LHCN-M2 (cell line): ENCODE measurements at places on chromosomes 7 and 10. TPM values are rescaled to one million over a fixed set of nuclear protein-coding genes. Genes with fewer than 3 reads are reported as not detected.

DNA sequence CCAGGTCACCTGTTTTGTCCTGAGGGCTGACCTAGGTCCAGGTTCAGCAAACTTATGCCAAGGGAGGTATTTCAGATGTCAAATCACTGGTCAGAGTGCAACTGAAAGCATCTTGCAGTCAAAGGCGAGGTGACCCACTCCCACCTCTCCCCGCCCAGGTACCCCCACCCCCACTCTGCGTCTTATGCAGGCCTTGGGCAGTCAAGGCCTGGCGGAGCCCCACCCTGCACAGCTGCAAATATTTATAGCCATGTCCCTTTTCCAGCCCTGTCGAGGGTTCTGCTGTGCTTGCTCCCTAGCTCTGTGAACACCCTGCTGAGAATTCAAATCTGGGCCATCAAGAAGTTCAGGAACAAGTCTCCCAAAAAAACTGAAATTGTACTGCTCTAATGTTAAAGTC lies 40.6 kb upstream of the BMPR1A start:
- DNase-seq: no peak

GRCh38 chr7:110881721-110882120 lies 209.2 kb upstream of the LRRN3 start:
- peak; percentile 1 for DNase-seq

DNA sequence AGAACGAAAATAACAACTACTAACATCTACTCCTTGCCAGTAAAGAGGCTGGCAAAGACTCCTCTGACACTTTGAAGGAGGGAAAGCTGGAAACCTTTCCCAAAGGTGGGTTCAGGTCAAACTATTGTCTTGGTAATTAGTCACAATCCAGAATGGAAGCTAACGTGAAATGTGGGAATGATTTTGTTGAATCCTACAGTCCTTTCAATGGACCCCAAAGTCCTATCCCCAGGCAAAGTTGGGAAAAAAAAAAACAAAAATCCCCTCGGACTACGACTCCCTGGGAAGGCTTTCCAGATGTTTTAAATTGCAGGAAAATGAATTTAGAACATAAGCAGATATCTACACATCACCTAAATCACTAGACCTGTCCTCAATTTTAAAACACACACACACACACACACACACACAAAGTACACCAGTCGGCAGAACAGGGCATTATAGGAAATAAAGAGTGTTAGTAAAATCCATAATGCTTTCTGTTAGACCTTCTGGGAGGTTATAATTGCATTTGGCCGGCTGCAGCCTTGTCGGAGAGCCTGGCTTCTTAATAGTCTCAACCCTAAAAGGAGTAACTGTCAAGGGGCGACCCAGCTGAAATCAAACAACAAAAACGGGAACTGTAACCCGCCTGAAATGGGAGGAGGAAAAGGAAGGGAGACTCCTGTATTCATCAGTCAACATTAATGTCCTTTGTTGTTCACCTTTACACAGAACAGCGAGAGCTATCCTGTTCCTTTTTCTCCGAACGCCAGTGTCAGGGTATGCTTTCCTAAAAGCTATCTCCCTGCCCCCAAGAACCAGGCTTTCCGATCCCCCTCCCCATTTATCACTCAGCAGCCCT lies 1.5 kb downstream of the DOCK4 start:
- peak; percentile 26 for DNase-seq

- no peak for DNase-seq
Measured at GRCh38 chr7:77419102-77419501, 3.0 kb upstream of the GSAP start.

Gene OR2A42
- total RNA-seq: not detected in 2 replicates

DNA sequence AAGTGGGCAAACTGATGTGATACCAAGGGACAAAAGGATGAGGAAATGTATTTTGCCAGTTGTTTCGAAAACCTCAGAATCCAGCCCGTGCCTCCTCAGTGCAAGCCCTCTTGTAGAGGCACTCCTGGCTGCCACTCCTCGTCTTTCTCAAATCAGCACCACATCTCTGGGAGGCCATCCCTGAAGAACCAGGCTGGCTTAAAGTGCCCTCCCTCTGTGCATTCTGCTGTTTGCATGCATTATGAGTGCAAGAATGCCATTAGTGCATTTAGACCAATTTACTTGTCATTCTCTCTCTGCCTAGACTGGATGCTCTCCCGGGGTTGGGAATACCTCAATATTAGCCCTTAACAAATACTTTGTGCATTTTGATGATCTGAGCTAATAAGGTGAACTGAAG lies 19.9 kb upstream of the FAM180A start:
- peak; percentile 49 for DNase-seq
